ENCODE measurements at places on chromosomes 7 and 10.

DNA sequence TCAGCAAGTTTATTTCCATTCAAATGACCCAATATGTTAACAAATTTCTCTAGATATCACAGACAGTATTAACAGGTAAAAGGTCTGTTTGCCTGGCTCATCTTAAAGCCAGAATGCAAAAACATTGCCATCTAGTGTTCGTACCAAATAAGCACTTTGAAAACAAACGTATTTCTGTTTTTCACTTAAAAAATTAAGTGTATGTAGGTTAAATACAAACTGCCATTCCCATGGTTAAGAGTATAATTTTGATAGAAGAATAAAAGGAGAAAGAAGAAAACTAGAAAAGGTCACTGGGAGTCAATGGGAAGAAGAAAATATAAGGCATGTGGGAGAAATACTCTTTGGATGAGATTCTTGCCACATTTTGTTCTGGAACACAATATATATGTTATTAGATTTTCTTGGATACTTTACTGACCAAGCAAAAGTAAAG lies 51.0 kb downstream of the ORC5 start:
- DNase-seq: peak; percentile 8

- no peak for DNase-seq
Measured at GRCh38 chr7:145543242-145543641, 573.4 kb upstream of the CNTNAP2 start.

DNA sequence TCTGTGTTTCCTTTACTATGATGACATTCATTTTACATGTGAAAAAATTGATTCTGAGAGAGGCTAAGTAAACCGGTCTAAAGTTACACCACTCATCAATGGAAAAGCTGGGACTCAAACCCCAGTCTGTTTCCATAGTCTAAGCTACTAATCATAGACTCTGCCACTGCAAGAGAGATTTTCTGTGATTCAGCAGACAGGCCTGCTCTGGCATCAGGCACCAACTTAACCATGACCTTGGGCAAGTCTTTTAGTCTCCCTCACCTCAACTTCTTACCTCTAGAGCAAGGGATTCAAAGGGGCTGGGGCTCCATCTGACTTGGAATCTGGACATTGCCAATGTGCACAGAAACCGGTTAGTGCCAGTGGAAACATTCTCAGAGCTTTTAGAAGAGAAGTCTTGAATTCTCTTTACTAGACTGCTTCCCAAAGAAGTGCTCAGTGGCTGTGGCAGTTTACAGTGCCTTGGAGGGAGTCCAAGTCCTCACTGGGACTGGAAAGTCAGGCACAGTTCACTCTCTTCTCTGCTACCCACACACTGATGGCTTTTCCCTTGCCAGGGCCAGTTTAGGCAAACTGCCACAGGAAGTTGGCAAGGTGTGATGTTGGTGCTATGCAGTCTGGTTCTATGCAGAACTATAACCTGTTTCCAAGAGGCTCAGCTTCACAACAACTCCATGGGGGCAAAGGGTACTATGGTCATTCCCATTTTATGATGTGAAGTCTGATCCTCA lies 4.5 kb upstream of the BLNK start:
- DNase-seq: no peak

DNA sequence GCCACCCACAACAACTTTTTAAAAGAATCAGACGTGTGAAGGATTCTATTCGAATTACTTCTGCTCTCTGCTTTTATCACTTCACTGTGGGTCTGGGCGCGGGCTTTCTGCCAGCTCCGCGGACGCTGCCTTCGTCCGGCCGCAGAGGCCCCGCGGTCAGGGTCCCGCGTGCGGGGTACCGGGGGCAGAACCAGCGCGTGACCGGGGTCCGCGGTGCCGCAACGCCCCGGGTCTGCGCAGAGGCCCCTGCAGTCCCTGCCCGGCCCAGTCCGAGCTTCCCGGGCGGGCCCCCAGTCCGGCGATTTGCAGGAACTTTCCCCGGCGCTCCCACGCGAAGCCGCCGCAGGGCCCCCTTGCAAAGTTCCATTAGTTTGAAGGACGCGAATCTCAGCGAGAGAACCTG lies 461 bp upstream of the HTRA1 start:
- no peak for DNase-seq

DNA sequence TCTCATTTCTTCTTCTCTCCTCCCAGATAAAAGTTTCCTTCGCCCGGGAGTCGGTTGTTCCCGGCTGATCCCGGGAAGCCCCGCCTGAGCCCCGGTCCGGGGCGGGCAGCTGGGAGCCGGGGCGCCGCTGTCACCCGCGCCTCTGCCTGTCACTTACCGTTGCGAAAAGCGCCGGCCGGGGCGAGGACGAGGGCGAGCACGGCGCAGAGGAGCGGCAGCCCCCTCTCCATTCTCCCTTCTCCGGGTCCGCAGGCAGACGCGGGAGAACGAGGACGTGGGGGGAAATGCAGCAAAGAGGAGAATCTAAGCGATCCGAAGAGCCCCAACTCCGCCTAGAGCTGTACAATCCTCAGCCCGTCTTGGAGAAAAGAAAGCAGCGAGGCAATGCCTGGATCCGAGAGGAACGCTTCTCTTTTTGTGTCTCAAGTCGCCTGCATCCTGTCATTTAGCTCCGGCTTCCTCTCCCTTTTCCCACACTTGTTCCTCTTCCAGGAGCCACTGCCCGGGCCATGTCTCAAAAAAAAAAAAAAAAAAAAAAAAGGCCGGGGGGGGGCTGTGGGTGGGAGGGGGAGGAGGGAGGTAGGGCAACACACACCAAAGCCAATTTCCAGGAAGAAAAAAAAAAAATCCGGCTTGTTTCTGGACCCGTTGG lies at the start of gene NRP1:
Gene NRP1 (minus strand): TSS at position 515 of the 652 bp plus-strand sequence. CDS start 285 bp downstream, at position 230.
- no peak for DNase-seq

DNA sequence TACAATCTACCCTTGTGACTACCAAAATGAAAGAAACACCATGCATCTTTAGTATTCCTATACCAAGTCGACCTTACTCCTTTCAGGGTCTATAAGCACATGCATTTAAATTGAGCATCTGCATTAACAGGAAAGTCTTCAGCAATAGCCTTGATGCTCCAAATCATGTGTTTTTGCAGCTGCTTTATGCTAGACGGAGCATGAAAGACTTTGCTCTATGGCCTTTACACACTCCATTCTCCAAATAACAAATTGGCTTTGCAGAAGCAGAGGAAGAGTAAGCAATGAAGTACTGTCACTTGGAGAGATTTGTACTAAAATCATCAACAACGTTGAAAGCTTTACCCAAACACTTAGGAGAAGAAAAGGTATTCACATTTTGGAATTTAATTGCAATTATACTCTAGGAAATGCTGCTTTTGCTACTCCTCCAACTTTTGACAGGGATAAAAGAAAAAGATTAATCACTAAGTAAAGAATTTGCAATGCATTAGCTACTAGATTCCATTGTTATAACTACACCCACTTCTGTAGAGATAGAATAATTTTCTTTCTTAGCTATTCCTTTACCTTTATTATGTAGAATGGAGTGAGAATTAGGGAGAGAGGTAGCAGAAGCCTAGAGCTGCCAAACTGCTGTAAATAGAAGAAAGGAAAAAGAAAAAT lies 131.8 kb downstream of the SEMA3E start:
- peak; percentile 11 for DNase-seq
